NCI-H2081 (cell line): ENCODE measurements at places on chromosomes 2 and 18.
A peak's percentile ranks its signal among the peaks of the same experiment; 100 is the strongest.

DNA sequence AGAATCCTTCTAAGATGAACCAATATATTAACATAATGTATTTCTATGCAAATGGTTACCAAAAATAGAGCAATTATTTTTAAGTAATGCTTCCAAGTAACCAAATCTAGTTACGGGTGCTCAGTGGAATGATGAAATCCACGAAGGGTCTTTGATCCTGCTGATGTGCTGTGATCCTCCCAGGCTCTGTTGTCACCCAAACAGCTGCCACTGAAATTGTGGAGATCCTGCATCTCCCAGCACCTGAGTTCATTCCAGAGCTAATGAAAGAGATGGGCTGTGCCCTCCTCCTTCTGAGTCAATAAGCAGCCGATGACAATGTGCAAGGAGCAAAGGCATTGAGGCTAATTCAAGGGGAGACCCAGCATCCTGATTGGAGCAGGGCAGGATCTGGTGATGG, 362.4 kb upstream of the SOX11 start:
- DNase-seq = no peak

DNA sequence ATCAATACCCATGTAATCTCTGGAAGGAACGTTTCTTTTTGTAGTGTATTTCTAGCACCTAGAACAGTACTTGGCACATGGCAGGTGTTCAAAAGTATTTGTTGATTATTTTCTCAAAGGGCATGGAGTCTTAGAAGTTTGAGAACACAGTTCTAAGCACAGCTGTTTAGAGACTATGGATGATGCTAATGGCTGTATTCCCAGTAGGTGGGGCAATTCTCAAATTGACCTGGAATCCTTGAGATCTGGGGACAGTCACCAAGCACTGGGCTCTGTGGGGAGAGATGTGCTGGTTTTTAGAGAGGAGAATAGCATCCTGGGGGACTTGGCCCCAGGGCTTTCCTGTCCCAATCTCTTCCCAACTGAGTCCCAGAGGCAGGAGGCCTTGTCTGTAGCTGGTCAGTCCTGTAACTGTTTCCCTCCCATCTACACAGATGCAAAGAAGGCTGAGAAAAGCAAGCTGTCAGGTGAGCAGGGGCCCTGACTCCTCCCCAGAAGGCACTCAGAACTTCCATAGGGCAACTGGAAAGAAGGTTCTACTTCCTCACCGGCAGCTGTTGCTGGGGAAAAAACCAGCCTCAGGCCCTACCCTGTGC, 17.5 kb upstream of the IL36G start:
- DNase-seq = no peak

DNA sequence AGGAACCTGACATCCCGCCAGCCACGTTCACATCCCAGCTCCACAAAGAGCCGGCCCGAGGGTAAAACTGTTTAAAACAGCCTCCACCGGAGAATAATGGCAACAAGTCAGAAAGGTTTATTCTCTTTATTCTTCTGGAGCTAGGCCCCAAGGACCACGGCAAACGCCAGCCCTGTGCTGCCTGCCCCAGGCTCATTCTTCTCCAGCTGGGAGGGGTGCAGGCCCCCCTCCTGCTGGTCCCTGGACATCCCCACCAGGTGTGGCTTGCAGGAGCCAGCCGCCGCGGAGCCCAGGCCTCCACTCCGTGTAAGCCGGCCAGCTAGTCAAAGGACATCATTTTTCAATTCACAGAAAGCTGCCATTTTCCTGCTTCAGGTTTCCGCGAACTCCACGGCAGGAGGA, 65.8 kb upstream of the SALL3 start:
- DNase-seq = no peak

DNA sequence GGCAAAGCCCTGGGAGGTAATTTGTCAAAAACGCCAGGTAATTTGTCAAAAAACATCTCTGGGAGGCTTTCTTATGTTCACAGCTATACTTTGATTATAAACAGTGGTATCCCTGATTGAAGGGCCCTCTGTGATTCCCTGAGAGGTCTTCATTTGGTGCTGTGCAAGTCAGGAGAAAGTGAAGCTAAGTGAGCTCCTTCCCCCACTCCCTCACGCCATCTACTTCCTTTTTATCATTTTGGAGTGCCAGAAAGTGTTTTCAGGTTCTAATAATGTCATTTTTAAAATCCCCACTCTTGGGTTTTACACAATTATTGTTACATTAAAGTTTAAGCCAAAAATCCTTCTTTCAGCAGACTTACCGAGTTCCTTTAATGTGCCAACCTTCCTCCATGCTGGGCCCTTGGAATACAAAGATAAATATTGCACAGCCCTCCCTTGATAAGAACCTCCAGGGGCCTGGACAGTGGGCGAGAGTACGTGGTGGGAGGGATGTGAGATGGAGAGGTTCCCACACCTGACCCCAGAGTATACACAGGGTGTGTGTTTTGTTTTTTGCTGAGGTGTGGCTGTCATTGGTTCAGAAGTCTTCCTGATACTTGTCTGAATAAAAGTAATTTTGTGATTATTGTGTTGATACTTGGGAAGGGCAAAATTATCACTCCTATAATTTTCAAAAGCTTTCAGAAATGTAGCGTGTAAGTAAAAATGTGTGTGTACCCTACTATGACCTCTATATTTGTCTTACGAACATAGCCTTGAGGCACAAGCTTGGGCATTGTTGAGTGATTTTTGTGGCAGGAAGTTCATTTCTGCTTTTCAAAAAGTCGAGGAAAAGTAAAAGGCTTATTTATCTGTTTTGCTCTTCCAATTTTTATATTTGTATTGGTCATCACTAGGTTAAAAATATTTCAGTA, 8.2 kb downstream of the MAPRE2 start:
- DNase-seq = peak; percentile 26

DNA sequence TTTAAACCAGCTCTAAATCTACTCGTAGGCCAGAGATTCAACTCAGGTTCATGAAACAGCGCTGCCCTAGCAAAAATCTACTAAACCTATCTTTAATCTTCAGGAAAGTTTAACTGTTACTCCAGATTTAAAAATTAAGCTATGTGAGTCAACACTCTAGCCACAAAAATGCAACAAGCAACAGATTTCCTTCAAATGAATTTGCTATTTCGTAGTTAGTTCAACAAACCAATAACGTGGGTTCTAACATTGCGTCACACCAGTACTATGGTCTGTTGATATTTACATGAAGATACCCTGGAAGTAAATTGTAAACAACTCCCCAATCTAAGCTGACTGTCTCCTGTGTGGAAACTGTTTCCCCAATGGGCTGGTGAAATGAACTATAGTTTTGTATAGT, 71.2 kb downstream of the FIGN start:
- no peak for DNase-seq

DNA sequence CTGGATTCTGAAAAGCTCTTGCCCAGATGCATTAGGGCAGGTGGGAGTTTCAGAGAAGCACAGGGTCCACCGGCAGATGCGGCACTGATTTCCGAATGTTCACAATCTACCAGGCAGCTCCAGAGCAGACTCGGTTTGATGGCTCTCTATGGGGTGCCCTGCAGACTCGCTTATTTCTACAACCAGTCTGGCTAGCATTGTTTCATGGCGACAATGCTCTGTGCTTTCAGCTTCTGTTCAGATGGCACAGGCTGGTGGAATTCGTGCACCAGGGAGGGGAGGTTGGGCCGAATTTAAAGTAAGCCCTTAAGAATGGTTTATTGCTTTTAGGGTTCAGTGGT, 9.9 kb downstream of the MYT1L start:
- DNase-seq = peak; percentile 67

DNA sequence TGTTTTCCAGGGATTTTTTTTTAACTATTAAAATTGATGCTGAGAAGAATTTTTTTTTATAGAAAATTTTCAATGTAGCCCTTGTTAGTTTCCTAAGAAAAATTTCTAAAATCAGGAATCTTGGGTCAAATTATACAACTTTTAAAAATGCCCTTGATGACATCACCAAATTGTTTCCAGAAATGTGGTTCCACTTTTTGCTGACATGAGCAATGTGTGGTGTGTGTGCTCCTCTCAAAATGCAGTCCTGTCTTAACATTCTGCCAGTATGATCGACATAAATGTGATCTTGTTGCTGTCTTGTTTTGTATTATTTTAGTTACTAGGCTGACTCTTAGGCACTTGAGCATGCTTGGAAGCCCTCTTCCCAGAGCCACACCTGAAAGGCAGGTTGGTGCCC, 89.7 kb upstream of the ST6GAL2 start:
- no peak for DNase-seq

- DNase-seq = no peak
Observed at GRCh38 chr2:180405520-180405919, 398.4 kb upstream of the CWC22 start.
